Activated T-helper 1 cell treated with anti-CD3 and anti-CD28 coated beads, Interleukin-2, amount 50 U/mL, for 16 hours (primary cell): ENCODE measurements at places on chromosomes 4 and X.

DNA sequence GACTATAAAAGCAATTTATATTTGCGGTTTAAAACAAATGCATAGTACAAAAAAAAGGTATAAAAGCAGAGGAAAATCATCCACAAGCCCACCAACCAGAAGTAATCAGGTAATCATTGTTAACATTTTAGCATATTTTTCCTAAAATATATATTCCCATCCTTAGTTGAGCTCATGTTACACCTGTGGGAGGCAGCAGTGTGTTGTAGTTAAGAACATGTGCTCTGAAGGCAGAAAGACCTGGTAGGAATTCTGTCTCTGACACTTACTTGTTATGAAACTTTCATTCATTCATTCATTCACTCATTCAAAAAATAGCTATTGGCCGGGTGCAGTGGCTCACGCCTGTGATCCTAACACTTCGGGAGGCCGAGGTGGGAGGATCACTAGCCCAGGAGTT, 15.4 kb upstream of the CDKL5 start:
- no peak for DNase-seq

DNA sequence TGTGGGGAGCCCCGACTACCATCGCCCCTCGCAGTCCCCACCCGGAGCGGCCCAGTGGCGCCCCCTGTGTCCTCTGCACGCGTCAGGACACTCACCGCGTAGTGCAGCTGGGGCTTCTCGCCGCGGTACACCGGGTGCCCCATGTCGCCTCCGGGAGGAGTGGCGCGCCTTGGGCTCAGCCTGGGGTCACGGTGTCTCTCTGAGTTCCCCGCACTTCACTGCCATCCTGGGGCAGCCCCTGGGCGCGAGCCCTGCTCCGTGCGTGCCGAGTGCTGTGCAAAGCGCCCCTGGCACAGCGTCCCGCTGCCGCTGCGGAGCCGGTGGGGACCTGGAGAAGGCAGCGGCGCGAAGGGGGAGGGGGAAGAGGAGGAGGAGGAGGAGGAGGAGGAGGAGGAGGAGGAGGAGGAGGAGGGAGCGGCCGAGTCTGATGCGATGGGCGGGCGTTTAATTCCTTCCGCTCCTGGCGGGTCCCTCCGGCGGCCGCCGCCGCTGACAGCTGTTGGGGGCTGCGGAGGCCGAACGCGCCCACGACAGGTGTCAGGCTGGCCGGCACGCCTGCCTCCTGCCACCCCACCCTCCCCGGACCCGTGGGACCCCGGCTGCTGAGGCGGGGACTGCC, 134.3 kb downstream of the AMELX start:
- DNase-seq = no peak

GRCh38 chrX:119073200-119073905, 560 bp downstream of the CT47C1 start:
- no peak for DNase-seq

DNA sequence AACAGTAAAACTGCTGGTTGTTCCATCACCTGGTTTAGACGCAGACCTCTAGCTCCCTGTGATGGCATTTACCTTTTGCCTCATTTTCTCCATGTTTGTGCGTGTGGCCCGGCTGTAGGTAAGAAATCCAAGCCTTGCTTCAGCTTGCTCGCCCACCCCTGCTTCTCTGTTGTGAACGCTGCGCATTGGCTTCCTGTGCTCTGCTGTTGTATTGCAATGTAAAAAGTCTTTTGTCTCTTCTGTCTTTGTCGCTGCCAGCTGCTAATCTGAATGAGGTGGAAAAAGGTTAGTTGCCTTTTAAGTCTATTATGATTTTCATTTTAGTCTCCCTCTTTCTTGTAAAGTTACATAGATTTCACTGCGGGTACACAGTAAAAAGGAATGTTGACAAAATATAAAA, 127.3 kb upstream of the PACRGL start:
- DNase-seq = no peak
